ENCODE measurements at places on chromosomes 16 and 17.

DNA sequence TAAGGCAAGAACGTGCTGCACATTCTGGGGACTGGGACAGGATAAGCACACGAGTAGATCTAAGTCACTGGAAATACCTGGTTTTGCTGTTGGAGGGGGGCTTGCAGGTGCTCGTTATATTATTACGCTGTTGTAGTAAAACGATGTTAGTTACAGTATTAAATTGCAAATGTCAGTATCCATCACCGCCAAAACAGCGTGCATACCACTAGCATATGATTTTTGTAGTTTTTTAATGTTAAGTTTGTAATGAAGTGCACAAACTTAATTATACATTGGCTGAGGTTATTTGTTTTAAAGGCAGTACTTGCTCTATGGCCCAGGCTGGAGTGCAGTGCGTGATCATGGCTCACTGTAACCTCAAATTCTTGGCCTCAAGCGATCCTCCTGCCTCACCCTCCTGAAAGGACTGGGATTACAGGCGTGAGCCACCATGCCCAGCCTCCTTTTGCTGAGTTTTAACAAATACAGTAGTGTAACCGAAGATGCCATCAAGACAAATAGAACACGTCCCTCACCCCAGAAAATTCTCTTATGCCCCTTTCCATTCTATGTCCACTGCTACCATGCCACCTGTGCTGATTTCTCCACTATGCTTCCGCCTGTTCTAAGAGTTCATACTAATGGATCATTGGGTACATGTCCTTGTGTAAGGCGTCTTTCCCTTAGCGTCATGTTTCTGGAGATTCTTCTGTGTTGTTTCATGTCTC lies 20.7 kb upstream of the CSNK1D start:
- DNase-seq: no peak

- DNase-seq: no peak
Measured at GRCh38 chr17:73013301-73013700, 79.2 kb downstream of the SLC39A11 start.

GRCh38 chr17:50255766-50256635 lies 18.3 kb upstream of the TMEM92 start:
- no peak for DNase-seq

- no peak for DNase-seq
Measured at GRCh38 chr17:7894866-7895265, 6.3 kb downstream of the CHD3 start.

DNA sequence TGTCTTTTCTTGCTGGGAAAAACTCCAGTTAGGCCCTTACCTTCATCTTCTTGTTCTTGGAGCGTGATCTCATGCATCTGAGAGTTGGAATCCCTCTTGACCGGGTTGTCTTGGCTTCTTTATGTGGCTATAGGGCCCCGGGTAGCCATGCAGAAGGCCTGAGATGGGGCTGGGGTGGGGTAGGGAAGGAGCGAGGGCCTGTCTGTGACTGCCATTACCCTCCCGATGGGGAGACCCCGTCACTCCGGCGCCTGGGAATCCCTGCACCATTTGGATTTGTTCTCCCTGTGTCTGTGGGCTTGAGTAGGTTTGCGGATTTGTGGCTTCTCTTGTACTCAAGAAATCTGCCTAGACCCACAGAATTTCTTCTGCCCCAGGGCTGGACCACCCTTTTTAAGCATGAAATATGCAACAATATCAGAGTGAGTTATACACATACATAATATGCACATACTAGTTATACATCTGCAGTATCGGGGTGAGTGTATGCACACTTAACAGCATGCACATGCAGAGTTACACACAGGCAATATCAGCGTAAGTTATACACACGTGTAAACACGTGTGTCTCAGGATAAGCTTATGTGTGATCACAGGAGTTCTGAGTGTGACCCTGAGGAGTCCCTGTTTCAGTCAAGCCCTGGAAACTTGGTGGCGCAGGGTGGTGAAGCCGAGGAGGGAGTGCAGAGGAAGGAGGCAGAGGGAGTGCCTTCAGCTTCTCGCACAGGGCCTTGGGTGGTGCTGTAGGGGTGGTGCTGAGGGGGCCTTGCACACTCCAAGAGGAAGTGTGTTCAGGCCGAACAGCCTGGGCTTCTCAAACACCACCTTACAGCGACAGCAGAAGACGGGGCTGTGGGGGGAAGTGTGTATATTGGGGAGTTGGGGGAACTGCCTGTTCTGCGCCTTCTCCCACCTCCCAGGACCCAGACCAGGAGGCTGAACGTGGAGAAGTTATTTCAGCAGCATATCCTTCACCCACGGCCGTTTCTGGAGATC lies 18.5 kb downstream of the CCDC42 start:
- no peak for DNase-seq

DNA sequence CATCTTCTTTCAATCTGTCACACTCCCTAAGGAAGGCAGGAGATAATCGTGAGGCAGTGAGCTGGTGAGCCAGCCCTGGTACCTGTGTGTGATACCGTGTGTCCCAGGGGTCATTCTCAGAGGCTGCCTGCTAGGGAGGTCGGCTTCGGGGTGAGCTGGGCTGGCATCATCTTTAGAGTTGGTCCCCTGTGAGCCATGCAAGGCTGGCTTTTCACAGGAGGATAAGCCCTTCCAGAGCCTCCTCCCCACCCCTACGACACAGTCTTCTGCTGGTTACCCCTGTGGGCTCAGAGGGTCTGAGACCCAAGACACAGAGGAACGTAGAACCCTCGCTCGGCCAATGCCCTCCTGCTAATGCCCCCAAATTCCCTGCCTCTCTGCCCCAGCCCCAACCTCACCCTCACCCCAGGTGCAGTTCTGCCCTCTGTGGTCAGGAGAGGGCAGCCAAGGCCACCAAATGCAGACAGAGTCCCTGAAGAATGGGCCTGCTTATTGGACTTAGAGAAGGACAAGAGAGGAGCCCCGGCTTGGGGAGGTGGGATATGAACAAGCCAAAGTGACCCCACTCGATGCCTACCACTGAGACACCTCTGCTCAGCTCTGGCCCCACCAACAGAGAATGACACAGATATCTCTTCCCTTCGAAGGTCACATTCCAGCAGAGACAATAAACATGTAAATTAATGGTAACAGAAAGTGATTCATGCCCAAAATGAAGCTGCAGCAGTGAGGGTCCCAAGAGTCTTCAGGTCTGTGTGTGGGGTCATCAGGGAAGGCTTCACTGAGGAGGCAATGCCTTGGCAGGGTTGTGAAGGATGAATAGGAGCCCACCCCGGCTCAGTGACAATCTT lies 80.8 kb upstream of the CCL1 start:
- no peak for DNase-seq

- no peak for DNase-seq
Measured at GRCh38 chr17:80109713-80110446, 8.5 kb downstream of the GAA start.

GRCh38 chr17:4583782-4584100 lies 588 bp upstream of the SMTNL2 start:
- no peak for DNase-seq

- no peak for DNase-seq
Measured at GRCh38 chr17:5942687-5943086, 127.5 kb upstream of the WSCD1 start.

GRCh38 chr17:74803971-74804370 lies 27.8 kb upstream of the NAT9 start:
- no peak for DNase-seq

- DNase-seq: no peak
Measured at GRCh38 chr17:16585796-16586195, 16.8 kb upstream of the ZNF287 start.

DNA sequence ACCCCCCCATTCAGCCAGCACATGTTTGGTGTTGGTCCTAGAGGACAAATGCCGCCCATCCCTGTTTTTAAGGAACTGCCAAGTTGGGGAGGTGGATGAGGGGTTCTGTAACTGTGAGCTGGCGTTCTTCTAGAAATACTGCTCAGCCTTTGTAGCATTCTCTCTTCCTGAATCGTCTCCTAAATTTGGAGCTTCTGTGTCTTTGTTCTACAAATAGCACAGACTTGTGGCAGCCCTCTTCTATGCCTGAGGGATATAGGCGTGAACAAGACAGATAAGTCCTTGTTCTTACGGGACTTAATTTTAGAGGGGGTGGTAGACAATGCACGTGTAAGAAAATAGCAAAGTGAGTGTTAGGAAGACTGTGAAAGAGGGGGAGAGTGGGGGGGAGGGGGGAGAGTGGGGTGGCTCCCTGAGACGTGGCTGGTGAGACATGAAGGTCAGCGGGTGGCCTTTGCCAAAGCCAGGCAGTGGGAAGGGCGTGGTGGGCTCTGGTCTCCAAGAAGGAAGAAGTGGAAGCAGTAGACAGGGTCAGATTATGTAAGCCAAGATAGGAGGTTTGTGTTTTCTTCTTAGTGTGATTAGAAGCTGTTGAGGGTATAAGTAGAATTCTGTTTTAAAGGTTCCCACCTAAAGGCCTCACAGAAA lies 9.9 kb downstream of the MFSD11 start:
- DNase-seq: no peak

- no peak for DNase-seq
Measured at GRCh38 chr17:38982858-38983746, 15.9 kb upstream of the FBXO47 start.

DNA sequence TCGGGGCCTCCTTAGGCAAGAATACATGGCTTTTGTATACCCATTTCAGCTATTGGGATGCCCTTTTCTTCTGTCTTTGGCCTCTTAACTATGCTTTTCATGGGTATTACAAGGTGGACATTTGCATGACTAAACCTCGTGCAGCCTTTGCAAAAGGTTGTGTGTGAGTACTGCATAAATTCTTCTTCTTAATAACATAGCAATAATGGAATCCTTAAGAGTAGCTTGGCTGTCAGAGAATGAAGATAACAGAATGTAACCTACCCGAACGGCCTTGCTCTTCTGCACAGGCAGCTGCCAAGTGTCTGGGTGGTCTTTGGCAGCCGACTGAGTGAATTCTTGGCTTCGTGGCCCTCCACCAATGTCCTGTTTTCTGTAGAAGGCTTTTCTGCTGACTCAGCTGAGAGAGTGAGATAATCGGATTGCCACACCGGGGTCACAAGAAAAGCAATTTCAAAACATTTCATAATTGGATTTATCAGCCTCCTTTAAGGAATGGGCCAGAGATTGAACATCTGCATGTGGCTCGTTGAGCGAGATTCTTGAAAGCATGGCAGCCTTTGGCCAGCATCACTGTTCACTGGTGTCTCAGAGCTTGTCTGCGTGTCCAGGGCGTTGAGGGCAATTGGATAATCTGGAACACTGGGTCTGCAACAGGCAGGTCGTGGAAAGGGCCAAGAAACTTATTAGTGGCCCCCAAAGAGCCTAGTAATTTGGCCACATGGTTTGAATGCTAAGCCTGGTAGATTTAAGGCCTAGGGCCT lies 13.4 kb downstream of the IRF8 start:
- no peak for DNase-seq

- DNase-seq: no peak
Measured at GRCh38 chr16:50448981-50449380, 80.2 kb upstream of the BRD7 start.

- no peak for DNase-seq
Measured at GRCh38 chr17:65749479-65749878, 188.0 kb upstream of the AXIN2 start.

Data from T-helper 1 cell (primary cell).